ENCODE measurements at places on chromosomes 11 and 22.

- DNase-seq = no peak
These were observed 110.8 kb downstream of the UVRAG start for GRCh38 chr11:75925785-75926164.

DNA sequence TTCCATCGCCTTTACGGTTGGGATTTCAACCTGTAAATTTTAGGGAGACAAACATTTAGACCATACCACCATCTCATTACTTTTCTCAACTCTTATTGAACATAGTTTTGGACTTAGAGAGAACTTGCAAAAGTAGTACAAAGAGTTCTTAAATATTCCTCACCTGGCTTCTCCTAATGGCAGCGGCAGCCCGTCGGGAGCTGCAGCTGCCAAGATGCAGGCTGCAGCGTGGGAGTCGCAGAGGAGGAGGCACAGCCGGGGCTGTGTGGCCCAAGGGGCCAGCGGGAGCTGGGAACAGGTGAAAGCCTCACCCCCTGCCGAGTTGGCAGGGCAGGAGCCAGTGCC, 23.1 kb upstream of the RNASEH2C start:
- no peak for DNase-seq

DNA sequence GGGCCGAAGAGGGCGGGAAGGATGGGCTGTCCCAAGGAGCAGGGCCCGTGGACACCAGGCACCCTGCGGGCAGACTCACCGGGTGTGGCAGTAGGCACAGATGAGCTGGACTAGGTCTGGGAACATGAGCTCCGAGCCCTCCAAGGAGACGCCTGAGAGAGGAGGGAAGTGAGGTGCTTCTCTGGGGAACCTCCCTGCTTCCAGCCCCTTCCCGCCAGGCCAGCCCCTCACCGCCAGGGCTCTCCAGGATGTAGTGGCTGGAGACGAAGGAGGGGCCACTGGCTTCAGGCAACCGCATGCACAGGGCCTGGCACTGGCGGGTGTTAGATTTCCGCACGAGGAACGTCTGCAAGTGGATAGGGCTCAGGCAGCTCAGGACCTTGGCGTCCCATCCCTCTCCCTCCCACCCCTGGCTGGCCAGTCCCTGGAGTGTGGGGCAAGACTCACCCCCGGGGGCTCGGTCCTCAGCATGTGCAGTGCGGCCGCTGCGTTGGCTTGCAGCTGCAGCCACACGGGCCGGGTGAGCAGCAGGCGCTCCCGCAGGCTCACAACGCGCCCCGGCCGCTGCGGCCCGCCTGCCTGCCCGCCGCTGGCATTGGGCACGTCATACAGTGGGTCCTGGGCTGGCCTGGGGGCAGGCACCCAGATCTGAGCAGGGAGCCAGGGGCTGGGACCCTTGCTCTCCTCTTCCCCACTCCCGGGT, 552 bp downstream of the RIN1 start:
- peak; percentile 44 for DNase-seq

DNA sequence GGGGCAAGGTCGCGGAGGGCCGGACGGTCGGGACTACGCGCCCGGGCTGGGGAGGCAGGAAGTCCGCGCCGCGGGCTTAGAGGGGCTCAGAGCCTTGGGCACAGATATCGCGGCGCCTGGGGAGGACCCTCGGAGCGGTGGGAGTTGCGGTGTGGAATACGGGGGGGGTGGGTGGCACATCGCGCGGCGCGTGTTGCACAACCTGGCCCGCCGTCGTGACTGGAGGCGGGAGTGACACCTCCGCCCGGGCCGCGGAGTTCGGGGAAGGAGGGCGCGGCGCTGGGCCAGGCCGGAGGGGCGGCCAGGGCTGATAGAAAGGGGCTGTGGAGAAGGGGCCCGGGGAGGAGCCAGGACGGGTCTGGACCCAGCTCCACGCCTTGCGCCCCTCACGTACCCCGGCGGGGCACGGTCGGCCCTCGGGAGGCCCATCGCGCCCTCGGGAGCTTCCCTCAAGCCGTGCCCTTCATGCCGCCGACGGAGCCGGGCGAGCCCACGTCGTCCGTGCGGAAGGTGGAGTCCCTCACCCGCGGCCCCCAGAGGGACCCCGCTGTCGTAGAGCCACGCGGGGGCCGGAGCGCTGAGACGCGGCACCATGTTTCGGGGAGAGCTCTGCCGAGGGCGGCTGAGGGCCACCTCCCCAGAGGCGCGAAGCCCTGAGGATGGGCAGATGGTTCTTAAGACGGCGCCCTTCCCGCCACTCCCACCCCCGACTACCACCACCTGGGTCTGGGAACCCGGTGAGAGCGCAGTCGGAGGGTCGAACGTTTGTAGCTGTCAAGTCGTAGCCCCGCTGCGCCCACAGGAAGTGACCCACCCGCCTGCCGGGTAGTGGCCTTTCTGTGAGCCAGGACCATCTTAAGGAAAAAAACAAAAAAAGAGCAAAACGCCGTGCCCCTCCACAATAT, 729 bp downstream of the IL17RA start:
- DNase-seq = peak; percentile 24

GRCh38 chr11:61139387-61139786, 21.8 kb downstream of the VPS37C start:
- DNase-seq = no peak

- no peak for DNase-seq
These were observed 663.9 kb downstream of the DLG2 start for GRCh38 chr11:84963240-84963639.

- DNase-seq = no peak
These were observed 41.6 kb downstream of the F2 start for GRCh38 chr11:46760429-46761128.

- DNase-seq = no peak
These were observed 61.5 kb downstream of the MICAL2 start for GRCh38 chr11:12171921-12172320.

DNA sequence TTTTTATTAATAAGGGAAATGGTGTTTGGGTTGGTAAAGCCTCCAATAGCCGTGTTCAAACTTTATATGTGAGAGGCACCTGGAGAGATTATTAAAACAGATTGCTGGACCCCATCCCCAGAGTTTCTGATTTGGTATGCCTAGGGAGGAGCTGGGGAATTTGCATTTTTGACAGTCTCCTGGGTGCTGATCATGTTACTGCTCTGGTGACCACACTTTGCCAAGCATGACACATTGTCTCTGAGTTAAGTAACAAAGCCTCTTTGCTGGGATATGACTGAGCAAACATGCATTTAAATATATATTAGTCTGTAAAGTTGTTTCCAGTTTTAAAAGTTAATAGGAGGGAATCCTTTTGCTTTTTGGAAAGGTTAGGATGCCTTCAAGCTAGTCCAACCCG, 140.4 kb downstream of the NAV2 start:
- no peak for DNase-seq

DNA sequence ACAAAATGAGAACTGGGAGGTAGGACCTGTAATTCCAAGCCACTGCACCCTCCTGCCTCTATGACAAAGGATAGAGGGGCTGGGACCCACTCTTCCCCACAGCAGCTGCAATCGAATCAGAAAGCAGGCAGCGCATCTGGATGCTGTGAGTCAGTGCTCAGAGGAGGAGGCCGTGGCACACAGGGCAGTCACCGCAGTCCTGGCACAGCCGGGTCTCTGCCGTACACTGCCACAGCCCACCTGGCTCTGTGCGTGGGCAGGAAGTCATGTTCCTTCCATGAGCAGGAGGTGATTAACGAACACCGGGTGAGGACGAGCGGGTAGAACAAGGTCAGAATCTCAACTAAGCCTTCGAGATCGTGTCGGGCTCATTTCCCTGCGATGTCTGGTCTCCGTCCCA, 30.2 kb upstream of the PPFIA1 start:
- DNase-seq = no peak

DNA sequence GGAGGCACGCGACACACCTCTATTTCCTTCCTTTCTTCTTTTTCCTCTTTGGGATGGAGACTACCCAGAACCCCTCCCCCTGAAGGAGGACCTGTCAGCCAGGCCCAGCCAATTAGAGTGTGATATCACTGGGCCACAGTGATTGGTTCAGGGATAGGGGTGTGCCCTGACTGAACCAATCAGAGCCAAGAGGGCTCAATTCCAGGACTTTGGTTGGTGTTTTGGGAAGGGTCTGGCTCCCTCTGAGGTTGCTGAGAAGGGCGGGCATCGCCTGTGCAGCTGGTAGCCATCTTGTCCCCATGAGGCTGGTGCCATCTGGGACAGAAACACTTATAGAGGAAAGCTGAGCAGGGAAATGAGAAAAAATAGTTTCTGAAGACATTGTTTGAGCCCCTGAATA, 71.4 kb downstream of the CHST1 start:
- no peak for DNase-seq

- no peak for DNase-seq
These were observed 853.5 kb downstream of the METTL15 start for GRCh38 chr11:28961726-28962125.

DNA sequence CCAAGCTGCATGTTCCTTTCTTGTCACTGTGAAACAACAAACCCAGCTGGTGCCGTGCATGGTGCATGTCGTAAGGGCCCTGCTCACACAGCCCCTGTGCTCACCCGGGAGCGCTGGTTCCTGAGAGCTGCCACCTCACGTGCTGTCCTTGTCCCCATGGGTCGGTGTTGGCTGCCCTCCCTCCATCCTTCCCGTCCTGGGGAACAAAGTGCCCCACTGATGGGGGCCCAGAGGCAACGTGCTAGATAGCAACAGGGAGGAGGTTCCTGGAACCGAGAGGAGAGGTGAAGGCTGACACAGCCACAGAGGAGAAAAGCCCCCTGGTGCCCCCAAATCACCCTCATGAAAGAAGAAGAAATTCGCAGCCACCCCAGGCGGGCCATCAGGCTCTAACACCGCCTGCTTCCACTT, 56.6 kb upstream of the SLC22A12 start:
- DNase-seq = no peak

GRCh38 chr11:66933531-66933930, 24.7 kb downstream of the PC start:
- DNase-seq = no peak

- DNase-seq = no peak
These were observed 20.8 kb downstream of the FADS3 start for GRCh38 chr11:61870541-61871031.

DNA sequence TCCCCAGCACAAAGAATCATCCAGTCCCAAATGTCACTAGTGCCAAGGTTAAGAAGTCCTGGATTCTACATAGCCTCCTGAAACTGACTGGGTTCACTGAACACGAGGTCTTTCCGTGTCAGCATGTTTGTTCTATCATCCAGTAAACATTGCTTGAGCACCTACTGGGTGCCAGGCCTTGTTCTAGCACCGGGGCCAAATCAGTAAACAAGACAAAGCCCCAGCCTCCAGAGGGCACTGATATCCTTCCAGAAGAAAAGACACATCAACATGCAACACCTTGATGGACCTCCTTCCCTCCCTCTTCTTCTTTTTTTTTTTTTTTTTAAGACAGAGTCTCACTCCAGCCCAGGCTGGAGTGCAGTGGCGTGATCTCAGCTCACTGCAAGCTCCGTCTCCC, 26.9 kb downstream of the TPST2 start:
- DNase-seq = no peak

DNA sequence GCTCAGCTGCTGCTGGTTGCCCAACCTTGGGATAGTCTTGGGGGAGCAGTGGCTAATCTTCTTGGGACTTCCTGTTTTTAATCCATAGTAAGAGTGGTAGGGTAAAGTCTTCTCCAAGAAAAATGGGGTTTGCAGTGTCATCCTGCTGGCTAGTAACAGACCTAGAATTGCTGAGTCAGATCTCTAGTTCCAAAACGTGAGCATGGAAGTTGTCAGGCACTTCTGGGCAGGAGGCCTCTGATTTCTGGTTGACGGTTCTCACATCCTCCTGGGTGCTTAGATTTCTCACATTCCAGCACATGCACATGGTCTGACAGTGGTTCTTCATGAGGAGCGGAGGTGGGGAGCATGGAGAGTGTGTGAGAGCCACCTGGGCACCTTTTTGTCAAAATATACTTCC, 410.0 kb downstream of the OPCML start:
- DNase-seq = no peak

DNA sequence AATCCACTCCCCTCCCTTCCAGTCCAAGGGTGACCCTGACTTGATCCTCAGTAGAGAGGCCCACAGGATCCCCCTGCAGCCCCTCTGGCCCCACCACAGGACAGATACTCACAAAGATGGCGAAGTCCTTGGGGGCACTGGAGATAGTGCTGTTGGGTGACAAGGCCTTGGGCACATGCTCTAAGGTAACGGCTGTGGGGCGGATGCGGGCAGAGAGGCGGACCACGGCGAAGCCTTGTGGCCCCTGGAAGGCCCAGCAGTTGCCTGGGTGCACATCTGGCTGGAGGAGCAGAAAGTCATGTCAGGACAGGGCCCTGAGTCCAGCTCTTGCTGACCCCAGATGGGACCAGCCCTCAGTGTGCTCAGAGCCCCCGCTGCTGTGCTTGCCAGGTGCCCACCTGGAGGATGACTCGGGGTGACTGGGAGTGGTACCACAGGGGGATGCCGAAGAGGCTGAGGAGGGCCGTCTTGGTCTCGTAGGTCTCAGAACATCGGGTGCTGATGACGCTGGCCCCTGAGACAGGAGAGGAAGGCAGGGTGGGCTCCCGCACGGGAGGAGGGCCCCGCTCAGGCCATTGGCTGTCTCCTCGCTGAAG, 17.2 kb downstream of the SUN2 start:
- no peak for DNase-seq

GRCh38 chr22:33971561-33971961, 51.3 kb upstream of the LARGE1 start:
- DNase-seq = peak; percentile 7

- no peak for DNase-seq
These were observed 7.8 kb downstream of the SSH3 start for GRCh38 chr11:67311051-67311555.

DNA sequence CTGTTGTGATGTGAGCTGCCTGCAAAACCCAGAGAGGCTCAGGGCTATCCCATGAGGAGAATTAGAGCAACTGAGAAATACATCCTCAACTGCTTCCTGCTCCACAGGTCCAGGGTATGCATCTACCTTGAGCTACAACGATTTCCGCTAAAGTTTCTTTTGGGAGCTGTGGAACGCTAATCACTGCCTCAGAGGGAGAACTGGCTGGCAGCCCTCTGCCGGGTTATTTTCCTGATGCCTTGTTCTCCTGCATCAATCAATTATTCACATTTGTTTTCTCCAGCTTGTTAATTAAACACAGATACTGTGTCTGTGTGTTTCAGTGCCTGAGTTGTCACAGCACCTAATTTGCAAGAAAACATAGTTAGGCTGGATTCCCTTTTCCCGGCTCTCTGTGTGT, 211.1 kb upstream of the PLET1 start:
- no peak for DNase-seq

DNA sequence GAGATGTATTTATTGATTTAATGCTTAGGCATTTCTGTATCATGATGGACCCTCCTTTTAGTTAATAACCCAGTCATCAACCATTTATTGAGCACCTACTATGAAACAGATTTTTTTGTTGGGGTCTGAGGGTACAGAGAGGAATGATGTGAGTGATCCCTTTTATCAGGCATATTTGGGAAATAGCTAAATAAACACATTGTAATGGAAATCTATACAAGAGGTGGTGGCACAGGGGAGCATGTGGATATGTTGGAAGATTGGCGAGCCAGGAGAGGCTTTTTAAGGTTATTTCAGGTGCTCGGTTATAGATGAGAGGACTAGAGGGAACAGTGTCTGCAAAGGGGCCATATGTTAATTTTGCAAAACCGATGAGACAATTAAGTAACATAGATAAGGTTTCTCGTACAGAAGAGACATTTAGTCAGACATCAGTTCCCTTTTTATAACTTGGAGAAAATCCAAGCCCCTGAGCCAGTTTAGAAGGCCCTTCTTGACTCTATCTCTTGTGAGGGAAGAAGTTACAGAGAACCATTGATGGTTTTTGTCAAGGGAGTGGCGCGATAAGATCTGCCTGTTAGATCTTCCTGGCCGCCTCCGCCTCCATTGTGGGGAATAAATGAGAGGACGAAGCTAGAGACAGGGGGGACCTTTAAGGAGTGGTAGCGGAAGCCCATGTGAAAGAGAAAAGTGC, 2.0 kb downstream of the ATXN10 start:
- DNase-seq = no peak

GRCh38 chr11:15095736-15096228, 18.9 kb upstream of the INSC start:
- no peak for DNase-seq

Measured in Calu3 (cell line).